ENCODE measurements at places on chromosomes 11 and 22. TPM values are rescaled to one million over a fixed set of nuclear protein-coding genes. Genes with fewer than 3 reads are reported as not detected.

GRCh38 chr11:10524471-10524870, 16.5 kb downstream of the RNF141 start:
- no peak overlapping the region for H3K4me3 ChIP-seq
- H3K27me3 ChIP-seq, result no peaks in the 10 kb centered on the region
- H3K36me3 ChIP-seq, result peaks cover 39% of the 10 kb centered on the region
- DNase-seq, result no peak
- no peak overlapping the region for H3K27ac ChIP-seq

DNA sequence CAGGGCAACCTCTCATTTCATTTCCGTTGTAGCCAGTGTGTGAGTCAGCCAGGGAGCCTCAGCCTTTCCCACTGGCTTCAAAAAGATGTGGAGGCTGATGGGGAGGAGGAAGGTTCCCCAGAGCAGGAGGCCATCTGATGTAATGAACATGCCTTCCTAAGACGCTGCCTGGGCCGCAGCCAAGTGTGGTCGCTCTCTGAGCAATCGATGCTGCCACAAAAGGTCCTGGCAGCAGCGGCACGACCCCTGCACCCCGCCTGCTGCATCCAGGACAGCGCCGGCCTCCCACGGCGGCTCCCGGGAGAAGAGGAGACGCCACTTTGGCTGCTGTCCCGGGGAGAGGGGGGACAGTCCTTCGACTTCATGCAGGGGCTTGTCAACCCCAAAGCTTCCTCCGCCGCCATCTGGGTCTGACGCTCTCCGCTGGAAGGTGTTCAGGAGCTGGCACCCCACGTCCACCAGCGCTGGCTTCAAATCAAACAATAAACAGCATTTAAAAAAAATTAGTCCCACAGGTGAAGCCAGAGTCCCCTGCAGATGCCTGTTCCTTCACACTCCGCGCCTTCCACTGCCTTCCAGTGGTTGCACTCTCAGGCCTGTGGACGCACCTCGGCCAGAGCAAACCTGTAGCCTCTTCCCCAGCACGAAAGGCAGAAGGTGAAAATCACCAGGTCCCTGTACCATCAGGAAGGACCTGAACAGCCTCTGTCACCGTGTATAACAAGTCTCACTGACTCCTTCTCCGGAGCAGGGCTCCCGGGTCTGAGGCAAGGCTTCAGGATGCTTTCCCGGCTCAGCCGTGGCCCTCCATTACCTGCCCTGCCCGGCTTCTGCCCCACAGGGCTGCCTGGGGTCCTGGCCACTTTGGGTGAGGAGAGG, 930.7 kb downstream of the BRD1 start:
- H3K27me3 ChIP-seq, result no peaks in the 10 kb centered on the region
- H3K27ac ChIP-seq, result no peak overlapping the region
- H3K4me1 ChIP-seq, result no peaks in the 10 kb centered on the region
- H3K4me3 ChIP-seq, result no peak overlapping the region
- no peaks in the 10 kb centered on the region for H3K36me3 ChIP-seq

DNA sequence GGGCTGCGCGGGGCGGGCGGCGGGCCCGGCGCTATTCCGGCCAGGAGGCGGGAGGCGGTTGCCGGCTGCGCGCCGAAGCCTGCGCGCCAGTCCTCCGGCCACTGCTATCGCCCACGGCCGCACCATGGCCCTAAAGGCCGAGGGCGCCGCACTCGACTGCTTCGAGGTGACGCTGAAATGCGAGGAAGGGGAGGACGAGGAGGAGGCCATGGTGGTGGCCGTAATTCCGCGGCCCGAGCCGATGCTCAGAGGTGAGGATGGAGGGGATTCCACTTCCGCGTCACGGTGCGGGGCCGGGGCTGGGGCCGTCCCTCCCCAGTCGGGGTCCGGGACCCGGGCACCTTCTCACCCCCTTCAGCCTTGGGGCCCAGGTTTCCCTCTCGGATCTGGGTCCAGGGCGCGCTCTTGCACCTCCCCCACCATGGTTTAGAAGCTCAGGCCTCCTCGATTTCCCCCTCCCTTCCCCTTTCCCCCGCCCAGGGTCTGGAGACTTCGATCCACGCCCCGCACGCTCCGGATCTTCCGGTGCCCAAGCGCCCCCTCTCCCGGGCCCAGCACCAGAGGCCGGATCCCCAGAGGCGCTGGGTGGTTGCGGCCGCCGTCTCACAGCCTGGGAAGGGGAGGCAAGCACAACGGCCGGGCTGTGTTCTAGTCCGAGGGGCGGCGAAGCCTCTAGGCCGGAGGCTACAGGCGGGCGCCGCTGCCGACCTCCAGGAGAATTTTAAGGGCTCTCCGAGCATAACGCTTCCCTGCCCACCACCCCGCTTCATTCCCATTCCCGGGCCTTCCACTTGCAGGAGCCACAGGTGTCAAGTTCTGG, 517 bp downstream of the SPINDOC start:
- H3K4me1 ChIP-seq, result peaks cover 18% of the 10 kb centered on the region
- peaks cover 38% of the 10 kb centered on the region for H3K36me3 ChIP-seq
- DNase-seq, result peak; percentile 36

DNA sequence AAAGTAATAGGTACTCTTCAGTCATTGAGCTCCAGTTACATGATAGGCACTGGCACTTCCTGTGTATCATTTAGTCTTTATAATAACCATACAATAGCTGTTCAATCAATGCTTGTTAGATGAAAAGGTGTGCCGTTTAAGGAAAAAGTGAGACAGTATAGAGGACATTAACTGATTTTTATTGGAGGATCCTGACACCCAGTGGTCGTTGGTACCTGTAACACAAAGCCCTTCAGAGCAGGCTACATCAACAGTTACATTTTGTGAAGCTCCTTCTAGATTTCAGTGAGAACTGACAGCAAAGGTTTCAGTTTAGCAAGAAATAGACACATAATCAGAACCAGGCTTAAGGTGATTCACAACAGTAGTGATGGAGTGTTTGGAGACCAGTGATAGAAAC, 44.2 kb downstream of the CCDC81 start:
- DNase-seq, result no peak
- no peaks in the 10 kb centered on the region for H3K36me3 ChIP-seq

DNA sequence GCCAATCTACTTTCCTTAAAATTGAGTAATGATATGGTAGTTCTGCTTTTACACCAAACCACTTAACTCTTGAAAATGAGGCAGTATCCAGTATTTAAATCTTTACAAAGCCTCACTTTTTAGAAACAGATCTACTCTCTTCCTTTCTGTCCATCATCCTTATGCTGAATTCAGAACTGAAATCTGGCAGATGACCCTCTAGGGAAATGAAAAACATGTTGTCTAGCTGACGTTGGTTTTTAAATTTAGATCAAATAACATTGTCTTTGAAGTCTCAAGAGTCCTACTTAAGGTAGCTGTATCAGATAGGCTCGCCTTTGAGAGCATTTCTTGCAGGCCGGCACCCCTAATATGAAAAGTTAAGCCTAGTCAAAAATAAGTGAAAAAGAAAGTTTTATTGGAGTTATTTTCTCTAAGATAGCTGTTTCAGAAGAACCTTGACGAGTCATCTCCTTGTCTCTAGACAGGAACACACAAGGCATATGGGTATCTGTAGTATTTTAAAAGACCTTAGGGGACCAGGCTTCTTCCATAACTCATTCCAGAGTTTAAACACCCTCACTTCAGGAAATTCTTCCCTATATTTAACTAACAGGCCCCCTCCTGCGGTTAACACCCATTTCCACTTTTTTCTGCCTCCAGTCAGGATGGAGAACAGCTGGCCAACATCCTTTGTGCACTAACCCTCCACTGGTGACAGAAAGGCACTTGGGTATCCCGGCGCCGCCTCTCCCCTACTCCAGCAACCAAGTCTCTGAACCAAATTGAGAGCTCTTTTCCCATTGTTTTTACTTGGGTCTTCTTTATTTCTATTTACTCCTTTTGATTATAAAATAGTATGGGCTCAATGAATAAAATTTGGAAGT, 81.2 kb downstream of the WNT11 start:
- peaks cover 3% of the 10 kb centered on the region for H3K36me3 ChIP-seq
- DNase-seq, result no peak
- H3K27ac ChIP-seq, result no peak overlapping the region
- no peaks in the 10 kb centered on the region for H3K4me1 ChIP-seq
- H3K27me3 ChIP-seq, result no peaks in the 10 kb centered on the region

DNA sequence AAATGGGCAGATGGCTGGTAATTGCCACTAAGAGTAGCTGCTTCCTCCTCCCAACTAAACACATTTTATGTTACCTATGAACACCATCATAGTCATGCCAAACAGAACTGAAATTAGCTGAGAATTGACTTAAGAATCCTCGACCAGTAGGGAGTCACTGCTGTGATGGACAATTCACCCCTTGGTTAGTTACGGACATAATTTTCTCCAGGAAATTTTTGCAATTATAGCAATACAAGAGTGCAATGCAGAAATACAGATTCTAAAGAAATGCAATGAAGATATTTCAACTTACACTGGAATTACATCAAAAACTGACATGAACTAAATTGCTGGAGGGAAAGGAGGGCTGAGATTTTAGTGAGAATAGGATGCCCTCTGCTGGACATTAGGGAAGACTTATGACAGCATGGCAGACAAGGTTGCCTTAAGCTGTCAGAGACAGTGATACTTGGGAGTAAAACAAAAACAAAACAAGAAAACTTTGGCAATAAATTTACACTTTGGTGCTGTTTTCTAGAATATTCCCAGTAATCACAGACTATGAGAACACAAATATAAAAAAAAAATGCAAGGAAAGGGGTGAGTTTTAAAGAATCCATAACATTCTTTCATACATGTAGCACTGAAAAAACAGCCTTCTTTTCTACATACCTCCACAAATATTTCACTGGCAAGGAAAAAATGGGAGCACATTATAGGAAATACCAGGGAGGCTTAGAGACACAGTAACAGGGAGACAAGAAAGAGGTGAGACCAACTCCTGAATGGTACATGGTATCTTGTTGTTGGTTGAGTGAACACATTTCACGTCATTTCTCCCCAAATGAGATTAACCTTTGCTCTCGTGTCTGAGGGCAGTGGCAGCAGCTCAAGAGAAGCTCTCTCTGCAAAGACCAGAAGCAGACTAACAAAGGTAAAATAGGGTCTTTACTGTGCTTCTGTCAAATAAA, 11.2 kb upstream of the PPP2R1B start:
- H3K27ac ChIP-seq, result no peak overlapping the region
- H3K4me3 ChIP-seq, result no peak overlapping the region
- no peaks in the 10 kb centered on the region for H3K36me3 ChIP-seq
- DNase-seq, result no peak
- peaks cover 3% of the 10 kb centered on the region for H3K4me1 ChIP-seq

- H3K4me3 ChIP-seq, result no peak overlapping the region
- no peaks in the 10 kb centered on the region for H3K36me3 ChIP-seq
- H3K27me3 ChIP-seq, result peaks cover 5% of the 10 kb centered on the region
- H3K27ac ChIP-seq, result no peak overlapping the region
- peaks cover 6% of the 10 kb centered on the region for H3K4me1 ChIP-seq
Observed at GRCh38 chr11:4455419-4455818, 6.3 kb downstream of the OR52K2 start.

GRCh38 chr11:2100361-2101170, 38.6 kb downstream of the IGF2 start:
- no peak for DNase-seq
- H3K4me3 ChIP-seq, result no peak overlapping the region
- no peaks in the 10 kb centered on the region for H3K27me3 ChIP-seq
- no peak overlapping the region for H3K27ac ChIP-seq

Gene FOLR1
- not detected for total RNA-seq

Gene IGF2
- 0.16 TPM for total RNA-seq

Gene OR5T3
- total RNA-seq, result not detected

Gene RAB38
- total RNA-seq, result 2.0 TPM

Gene YPEL4
- total RNA-seq, result 0.64 TPM
